T-helper 17 cell (primary cell): ENCODE measurements at places on chromosomes 5 and 9. TPM values are rescaled to one million over a fixed set of nuclear protein-coding genes. Genes with fewer than 3 reads are reported as not detected.

- H3K36me3 ChIP-seq = no peaks in the 10 kb centered on the region
- no peak for DNase-seq
- H3K27ac ChIP-seq = no peak overlapping the region
- no peak overlapping the region for H3K4me3 ChIP-seq
Measured at GRCh38 chr5:158429564-158429963, 570.6 kb upstream of the CLINT1 start.

- peaks cover 6% of the 10 kb centered on the region for H3K36me3 ChIP-seq
- H3K4me1 ChIP-seq = no peaks in the 10 kb centered on the region
- no peak for DNase-seq
Measured at GRCh38 chr5:80806929-80807328, 152.1 kb upstream of the DHFR start.

DNA sequence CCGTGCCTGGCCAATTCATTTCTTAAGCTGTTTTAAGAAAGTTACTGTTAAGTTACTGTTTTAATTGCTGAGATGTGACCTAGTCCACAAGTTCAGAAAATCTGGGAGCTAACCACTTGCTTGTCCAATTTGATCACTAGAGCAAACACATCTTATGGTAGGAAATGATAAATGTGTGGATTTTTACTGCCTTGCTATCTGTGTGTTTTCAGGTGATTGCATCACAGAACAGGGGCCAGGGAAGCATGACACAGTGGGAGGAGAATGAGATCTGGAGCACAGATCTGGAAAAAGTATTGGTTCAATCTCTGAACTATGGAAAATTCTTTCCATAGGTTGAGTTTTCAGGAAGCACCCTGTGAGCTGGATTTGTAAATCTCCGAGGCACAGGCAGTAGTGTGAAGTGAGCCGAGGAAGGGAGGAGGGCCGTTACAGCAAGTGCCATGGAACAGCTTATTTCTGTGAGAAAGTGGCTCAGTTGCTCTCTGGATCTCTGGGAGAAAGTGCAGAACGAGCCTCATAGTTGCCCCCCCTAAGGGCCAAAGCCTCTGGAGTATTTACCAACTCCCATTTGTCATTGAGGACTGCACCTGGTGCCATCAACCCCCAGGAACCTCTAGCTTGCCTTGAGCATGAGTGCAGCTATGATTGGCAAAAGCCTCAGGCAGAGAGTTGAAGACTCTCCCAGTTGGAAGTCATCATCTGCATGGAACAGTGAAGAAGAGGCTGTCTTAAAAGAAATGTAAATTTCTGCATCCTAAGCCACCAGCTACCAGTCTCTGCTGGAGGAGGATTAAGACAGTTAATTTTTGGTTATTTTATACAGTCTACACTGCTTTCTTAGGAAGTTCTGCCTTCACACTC is 161.8 kb upstream of the CLINT1 start:
- H3K36me3 ChIP-seq = peaks cover 6% of the 10 kb centered on the region

DNA sequence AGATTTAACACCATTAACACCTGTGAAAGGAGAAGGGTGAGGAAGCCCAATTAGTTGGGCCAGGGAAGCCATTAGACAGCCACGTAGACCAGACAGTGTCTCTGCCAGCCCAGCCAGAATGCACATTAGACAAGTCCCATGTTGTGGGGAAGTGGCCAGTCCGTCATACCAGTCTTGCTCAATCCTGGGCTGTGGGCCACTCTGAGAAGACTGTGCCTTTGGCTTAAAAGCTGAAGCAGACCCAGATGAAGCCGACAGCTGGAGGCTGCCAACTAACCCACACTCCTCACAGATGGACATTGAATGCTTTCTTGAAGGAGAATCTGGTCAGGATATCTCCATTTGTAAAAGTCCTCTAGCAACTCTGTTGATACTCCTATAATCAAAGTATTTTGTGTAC is 128.5 kb downstream of the CHSY3 start:
- no peaks in the 10 kb centered on the region for H3K4me1 ChIP-seq
- no peaks in the 10 kb centered on the region for H3K36me3 ChIP-seq
- no peak overlapping the region for H3K27ac ChIP-seq

Gene FANCG
- 18.8 TPM for total RNA-seq

GRCh38 chr9:122265149-122265915 is 650 bp downstream of the MRRF start:
- peaks cover 2% of the 10 kb centered on the region for H3K36me3 ChIP-seq
- no peaks in the 10 kb centered on the region for H3K27me3 ChIP-seq
- peaks cover 35% of the 10 kb centered on the region for H3K4me1 ChIP-seq
- peak overlapping the region; percentile 99 for H3K27ac ChIP-seq
- peak; percentile 8 for DNase-seq

- no peaks in the 10 kb centered on the region for H3K36me3 ChIP-seq
- H3K4me1 ChIP-seq = peaks cover 6% of the 10 kb centered on the region
- peaks cover 23% of the 10 kb centered on the region for H3K27me3 ChIP-seq
- no peak for DNase-seq
- no peak overlapping the region for H3K27ac ChIP-seq
Measured at GRCh38 chr9:113620377-113621161, 157.0 kb downstream of the RGS3 start.

Gene GABRA6
- not detected for total RNA-seq

Gene FYB1
- total RNA-seq = 499 TPM

Gene CAAP1
- 11.0 TPM for total RNA-seq

DNA sequence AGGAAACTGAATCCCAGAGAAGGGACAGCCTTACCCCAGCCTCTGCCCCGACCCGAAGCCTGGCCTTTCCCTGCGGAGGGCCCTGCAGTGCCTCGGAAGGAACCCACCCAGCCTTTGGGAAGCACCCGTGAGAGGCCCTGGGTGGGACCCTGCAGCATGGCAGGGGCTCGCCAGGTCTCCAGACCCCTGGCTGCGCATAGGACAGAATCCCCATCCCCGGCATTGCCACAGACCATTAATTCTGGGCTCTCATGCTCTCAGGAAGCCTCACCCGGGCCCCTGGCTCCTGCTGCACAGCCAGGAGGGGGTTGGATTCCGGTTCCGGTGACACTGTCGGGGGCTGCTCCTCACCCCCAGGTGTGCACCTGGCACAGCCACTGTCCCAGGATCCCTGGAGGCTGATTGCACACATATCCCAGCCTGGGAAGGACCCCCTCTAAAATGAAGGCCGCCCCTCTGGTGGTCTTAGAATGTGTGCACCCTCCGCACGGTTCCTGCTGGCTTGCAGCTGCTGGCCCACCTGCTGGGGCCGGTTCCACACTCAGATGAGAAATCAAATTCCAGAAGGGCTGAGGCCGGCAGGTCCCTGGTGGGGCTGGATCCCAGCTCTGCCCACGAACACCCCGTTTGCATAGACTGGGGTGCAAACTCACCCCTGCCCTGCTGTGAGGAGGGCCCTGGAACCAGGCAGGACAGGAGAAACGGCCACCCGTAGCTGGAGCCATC is 4.7 kb downstream of the EGFL7 start:
- H3K27me3 ChIP-seq = peaks cover 19% of the 10 kb centered on the region
- peak overlapping the region; percentile 76 for H3K4me3 ChIP-seq
- H3K4me1 ChIP-seq = peaks cover 9% of the 10 kb centered on the region
- H3K36me3 ChIP-seq = no peaks in the 10 kb centered on the region
- no peak overlapping the region for H3K27ac ChIP-seq
- no peak for DNase-seq

GRCh38 chr9:89677702-89678395 is 73.0 kb downstream of the GADD45G start:
- H3K4me3 ChIP-seq = no peak overlapping the region
- no peak for DNase-seq
- peaks cover 2% of the 10 kb centered on the region for H3K4me1 ChIP-seq

DNA sequence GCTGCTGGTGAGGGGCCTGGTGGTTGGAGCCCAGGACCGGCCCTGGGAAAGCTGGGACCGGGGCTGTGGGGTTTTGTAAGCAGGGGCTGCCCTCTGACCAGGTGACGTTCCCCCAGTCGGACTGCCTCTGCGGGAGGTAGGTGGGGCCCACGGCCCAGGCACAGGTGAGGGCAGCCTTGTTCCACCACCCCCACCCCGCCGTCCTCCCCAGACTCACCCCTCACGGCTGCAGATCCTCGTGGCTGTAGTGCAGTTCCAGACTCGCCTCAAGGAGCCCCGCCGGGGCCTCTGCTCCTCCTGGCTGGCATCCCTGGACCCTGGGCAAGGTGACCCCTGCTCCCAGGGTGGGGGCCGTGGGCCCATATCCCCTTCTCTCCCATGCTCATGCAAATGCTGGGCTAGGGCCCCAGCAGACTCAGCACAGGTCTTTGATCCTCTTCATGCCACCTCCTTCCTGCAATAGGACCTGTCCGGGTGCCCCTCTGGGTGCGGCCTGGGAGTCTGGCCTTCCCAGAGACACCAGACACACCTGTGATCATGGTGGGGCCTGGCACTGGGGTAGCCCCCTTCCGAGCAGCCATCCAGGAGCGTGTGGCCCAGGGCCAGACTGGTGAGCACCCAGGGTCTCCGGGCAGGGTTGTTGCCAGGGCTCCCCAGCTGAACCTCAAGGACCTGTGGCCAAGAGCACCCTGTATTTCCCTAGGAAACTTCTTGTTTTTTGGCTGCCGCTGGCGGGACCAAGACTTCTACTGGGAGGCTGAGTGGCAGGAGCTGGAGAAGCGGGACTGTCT is 6.6 kb downstream of the RNF208 start:
- no peak overlapping the region for H3K4me3 ChIP-seq
- DNase-seq = no peak
- no peaks in the 10 kb centered on the region for H3K36me3 ChIP-seq
- no peaks in the 10 kb centered on the region for H3K4me1 ChIP-seq
- H3K27me3 ChIP-seq = no peaks in the 10 kb centered on the region
- no peak overlapping the region for H3K27ac ChIP-seq

Gene ORM2
- not detected for total RNA-seq

Gene OMD
- total RNA-seq = not detected
